ENCODE measurements at places on chromosomes 6 and 20.

- DNase-seq = no peak
Measured at GRCh38 chr20:51491393-51491792, 51.1 kb downstream of the NFATC2 start.

DNA sequence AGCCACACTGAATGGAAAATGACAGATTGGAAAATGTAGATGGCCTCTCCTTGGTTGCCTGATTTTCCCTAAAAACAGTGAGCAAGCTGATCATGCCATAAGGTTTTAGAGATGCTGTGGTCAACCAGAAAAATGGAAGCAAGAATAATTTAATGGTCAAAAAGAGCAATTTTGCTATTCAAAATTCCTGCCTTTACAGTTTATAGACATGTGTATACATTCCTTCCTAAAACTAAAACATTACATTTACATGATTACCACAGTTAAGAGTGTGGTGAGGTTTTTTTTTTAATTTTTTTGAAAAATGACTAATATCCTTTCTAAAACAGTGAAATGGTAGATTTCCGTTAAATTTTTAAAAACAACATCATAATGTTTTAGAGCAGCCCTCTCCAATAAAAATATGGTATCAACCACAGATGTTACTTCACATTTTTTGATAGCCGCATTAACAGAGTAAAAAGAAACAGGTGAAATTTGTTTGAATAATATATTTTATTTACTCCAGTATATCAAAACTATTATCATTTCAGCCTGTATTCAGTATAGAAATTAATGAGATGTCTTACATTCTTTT, 407.0 kb upstream of the SOX4 start:
- DNase-seq = peak; percentile 21

DNA sequence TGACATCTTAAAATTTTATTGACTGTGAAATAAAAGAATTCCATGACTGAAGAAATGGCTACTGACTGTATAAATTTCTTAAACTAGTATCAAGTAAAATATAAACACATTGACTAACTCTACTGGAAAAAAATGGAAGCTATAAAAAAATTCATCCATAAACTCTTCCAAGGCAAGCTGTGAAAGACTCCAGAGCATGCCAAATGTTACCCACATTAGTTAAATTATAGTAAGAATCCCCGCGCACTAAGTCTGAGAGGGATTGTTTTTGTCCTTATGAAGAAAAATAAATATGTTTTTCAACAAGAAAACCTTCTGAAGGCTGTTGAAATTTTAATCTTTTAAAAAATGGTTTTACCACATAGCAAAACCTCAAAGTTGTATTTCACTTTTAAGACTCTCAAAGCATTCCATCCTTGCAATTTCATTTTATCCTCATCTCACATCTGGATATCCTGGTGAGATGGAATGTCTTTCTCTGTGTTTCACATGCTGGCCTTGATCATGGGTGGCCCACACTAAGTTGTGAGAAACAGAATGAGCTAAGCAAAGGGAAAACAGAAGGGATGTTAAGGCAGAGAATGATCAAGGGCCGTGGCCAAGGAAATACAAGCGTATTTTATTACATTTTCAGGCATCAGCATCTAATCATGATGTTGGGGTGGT, 732.5 kb downstream of the KIF16B start:
- DNase-seq = no peak

GRCh38 chr6:44266347-44266746, 996 bp upstream of the NFKBIE start:
- no peak for DNase-seq

DNA sequence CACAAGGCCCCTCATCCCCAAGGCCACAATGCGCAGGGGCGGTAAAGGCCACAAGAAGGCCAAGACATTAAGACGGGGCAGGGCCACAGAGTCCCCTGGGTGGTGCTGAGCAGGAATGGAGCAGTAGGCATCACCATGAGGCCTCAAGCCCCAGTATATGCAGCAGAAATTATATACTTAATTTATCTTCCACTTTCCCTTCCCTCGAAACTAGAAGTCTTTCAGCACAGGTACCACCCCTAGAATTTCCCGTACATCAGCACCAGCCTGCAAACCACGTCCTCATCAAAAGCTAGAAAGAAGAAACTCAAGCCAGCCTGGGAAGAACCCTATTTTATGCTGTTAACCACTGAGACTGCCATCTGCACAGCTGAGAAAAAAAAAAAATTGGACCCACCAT, 89.4 kb downstream of the PLG start:
- DNase-seq = no peak

Measured in fibroblast of skin of right biceps (primary cell).